ENCODE measurements at places on chromosomes 13 and 19.

- no peak for DNase-seq
Observed at GRCh38 chr13:32947411-32948276, 68.6 kb upstream of the KL start.

GRCh38 chr19:48367855-48368254 is 3.7 kb downstream of the SYNGR4 start:
- DNase-seq, result no peak

- no peak for DNase-seq
Observed at GRCh38 chr13:42071672-42072419, 23.4 kb downstream of the DGKH start.

- DNase-seq, result no peak
Observed at GRCh38 chr13:30692113-30692512, 43.2 kb upstream of the ALOX5AP start.

DNA sequence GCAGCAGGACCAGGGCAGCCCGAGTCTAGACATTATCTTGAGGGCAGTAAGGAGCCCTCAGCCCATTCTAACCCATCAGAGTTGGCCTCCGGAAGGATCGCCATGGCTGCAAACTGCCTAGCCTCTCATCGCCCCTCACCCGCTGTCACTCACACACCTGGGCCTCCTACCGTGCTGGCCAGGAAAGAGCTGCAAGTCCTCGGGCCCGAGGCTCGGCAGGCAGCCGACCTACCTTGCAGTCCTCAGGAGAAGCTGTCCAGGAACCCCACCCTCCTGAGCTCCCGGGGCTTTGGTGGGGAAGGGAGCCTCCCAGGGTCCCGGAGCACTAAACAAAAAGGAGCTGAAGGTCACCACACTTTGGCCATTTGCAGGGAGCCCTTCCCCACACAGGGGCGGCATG is 46.8 kb downstream of the CCNE1 start:
- DNase-seq, result no peak

DNA sequence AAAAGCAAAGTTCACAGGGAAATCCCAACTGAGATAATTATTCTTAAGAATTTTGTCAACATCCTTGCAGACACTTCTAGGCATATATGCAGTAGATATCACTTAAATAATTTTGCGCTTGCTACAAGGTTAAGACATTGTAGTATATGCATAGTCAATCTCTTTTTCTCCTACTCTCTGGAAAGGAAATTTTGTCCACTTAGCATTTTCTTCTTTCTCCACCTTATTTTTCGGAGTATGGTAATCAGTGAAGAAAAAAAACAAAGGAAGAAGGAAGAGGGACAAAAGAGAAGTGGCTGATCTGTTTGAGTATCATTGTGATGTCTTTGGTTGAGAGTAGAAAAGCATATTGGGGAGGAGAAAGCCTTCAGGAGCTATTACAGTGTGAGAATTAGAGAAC is 104.6 kb downstream of the LACC1 start:
- no peak for DNase-seq

GRCh38 chr13:27631156-27631555 is 9.5 kb downstream of the POLR1D start:
- DNase-seq, result no peak

DNA sequence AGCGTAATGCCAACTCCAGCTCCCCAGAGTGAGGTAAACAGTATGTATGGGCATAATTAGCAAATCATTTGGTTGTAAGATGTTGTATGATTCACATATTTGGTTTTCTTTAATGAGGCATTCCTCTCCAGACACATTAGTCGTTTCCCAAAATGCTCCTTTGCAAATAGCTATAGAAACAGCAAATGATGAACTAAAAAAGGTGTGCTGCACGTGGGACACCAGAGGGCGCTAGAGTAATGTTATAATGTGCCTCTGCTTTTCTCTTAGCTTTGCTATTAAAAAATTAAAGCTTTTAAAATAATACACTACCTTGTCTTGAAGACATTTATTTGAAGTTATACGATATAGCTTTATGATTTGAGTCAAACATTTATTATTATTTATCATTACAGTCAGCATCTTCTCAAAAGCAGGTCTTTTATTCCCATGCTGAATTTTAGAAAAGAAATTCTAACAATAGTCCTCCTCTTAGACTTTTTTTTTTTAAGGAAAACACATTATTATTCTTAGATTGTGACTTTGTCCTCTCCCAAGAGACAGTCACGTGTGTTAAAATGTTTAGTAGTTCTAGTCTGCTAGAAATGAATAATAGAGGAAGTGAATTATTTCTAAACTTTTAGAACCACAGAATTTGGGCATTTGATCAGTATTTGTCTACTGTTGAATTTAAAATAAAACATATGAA is 121.6 kb upstream of the FRY start:
- DNase-seq, result peak; percentile 20

- DNase-seq, result peak; percentile 18
Observed at GRCh38 chr19:43504426-43505185, at the start of gene PHLDB3. Gene PHLDB3, minus strand, starts transcription at chr19:43504746. Its CDS starts 628 bp downstream, at chr19:43504118.

- no peak for DNase-seq
Observed at GRCh38 chr19:28332886-28333285, 880.1 kb downstream of the UQCRFS1 start.

DNA sequence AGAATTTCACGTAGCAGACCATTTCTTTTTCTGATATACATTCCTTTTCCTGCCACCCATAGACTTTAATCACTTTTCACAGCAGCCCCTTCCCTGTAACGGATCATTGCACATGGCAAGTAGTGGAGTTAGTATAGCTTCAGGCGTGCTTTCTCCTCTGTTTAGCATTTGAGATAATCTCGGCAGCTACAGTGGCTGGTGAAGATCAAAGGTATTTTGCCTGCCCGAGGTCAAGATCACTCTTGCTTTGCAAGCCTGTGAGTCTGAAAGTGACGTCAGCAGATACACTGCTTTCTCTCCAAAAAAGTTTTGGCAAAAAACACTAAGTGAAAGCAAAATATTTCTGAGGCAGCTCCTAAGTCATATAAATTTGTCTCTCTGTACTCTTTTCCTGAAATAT is 260.0 kb downstream of the NDFIP2 start:
- no peak for DNase-seq

GRCh38 chr13:112130418-112130817 is 63.5 kb downstream of the SOX1 start:
- DNase-seq, result no peak

DNA sequence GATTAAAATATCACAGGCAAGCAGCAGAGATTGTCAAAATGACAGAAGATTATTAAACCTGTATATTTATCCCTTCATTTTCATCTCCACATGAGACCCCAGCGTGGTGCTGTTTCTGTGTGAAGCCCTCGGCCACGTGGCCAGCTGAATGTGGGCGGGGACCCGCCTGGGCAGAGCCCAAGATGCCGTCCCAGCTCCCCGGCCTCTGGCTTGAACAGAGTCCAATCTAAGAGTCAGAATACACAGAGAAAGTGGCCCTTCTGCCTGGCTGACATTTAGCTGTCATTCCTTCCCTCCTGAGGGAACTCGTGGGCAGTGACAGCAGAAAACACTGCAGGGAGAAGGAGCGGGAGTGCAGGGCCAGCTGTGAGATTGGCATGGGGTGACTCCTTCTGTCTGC is 34.9 kb upstream of the UQCRFS1 start:
- DNase-seq, result no peak

DNA sequence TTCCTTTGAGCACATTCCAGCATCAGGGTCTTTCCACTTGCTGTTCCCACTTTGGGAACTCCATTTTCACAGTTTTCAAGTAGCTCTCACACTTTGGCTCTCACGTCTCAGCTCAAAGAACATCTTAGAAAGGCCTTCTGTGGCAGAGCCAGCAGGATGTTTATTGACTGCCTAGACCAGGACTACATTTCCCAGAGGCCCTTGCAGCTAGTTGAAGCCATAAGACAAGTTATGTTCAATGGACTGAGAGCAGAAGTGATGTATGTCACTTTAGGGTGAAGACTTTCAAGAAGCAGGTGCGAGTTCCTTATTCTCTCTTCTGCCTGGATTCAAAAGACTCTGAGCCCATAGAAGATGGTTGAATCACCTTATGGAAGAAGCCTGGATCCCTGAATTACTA is 4.3 kb upstream of the HAUS5 start:
- no peak for DNase-seq

DNA sequence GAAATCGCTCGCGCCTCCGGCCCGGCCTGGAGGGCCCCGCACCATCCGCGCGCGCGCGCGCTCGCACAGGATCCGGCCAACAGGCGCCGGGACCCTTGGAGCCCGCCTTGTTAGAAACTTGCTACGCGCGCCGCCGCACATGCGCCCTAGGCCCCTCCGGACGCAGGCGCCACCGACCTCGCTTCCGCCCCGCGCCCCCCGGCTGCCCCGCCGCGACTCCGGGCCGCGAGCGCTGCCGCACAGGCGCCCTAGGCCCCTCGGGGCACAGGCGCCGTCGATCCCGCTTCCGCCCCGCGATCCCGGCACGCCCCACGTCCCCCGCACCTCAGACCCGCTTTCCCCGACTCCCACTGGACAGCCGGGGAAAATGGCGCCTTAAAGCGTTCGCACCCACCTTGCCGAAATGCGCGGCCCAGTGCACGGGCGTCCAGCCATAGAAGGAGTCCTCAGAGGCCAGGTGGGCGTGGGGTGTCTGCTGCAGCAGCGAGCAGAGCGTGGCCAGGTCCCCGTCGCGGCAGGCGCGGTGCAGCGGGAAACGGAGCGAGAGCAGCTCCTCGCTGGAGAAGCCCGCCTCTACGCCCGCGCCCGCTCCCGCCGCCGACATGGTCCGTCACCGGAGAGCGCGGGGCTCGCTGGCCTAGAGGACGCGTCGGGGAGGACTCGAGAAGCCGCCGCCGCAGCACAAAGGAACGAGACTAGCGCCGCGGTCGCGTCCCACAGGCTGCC is 375 bp downstream of the ANKRD10 start:
- peak; percentile 72 for DNase-seq

GRCh38 chr13:23552171-23552570 is 18.0 kb upstream of the TNFRSF19 start:
- DNase-seq, result no peak

GRCh38 chr13:50033725-50034124 is 18.5 kb downstream of the KCNRG start:
- no peak for DNase-seq

DNA sequence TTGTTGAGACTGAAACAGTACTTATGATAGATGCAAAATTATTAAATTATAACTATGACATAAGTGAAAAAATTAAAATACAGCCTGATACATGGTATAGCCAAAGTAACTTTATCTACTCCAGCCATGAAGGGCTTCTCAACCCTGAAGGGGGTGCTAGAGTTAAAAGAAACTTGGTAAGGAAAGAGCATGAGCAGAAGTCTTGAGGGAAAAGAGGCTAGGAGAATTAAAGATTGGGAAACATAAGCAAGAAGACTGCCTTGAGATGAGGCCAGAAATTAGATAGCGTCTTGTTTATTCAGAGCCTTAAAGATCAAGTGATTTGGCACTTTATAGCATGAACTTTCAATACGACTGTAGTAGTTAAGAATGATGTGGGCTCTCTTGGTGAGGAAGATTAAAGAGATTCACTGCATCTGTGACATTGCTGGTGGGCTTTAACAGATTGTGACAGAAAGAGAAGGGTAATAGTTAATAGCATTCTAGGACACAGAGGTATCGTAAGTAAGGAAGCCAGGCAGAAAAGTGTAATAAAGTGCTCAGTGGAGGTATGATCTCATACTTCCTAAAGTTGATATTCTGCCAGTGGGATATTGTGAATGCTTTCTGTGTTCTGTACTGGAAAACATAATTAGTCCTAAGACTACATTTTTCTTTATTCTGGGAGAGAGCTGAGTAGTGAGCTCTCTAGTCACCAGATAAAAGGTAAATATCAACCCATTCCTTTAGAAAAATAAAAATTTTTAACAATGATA is 385.4 kb upstream of the PRR20A start:
- DNase-seq, result no peak

GRCh38 chr13:34452831-34453230 is 489.2 kb upstream of the NBEA start:
- no peak for DNase-seq

DNA sequence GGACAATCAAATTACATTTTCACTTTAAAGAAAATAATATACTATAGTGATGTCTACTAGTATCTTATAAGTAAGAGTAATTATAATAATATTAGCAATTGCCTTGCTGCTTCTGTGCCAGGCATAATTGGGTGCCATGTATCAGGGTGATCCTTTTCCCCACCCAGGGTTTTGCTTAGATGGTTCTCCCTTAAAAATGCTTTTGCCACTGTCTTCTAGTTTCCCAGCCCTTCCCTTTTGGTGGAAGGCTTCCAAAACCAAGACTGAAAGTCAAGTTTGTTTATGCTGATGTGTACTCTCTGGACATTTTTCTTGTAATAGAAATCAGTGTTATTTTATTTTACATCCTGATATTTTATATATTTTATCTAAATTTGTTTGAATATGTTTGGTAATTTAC is 77.8 kb downstream of the ITGBL1 start:
- DNase-seq, result no peak

GRCh38 chr19:34454685-34455084 is 26.5 kb downstream of the UBA2 start:
- DNase-seq, result no peak

GRCh38 chr19:11519138-11519537 is 9.8 kb downstream of the ECSIT start:
- no peak for DNase-seq

- no peak for DNase-seq
Observed at GRCh38 chr19:40510526-40511115, 43.8 kb downstream of the SPTBN4 start.

GRCh38 chr13:79943346-79944023 is 397.4 kb downstream of the SPRY2 start:
- no peak for DNase-seq

- DNase-seq, result peak; percentile 34
Observed at GRCh38 chr13:113297370-113298042, 467 bp downstream of the LAMP1 start.

- DNase-seq, result no peak
Observed at GRCh38 chr13:48501705-48502104, 31.2 kb downstream of the RCBTB2 start.

DNA sequence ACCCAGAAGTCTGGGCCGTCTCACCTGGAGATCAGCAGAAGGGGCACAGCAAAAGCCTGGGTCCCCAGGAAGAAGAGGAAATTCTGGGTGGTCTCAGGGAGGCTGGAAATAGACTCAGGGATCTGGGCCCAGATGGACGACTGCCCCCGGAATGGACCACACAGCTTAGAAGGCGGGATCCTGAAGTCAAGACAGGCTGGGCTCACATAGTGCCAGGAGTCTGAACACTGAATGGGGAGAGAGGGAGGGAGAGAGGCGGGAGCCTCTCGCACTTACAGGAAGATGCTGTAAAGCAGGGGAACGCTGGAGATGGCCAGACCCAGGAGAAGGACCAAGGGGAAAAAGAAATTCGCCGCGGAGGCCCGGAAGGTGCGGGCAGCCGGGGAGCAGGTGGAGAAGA is 1.3 kb upstream of the LENG1 start:
- DNase-seq, result no peak

DNA sequence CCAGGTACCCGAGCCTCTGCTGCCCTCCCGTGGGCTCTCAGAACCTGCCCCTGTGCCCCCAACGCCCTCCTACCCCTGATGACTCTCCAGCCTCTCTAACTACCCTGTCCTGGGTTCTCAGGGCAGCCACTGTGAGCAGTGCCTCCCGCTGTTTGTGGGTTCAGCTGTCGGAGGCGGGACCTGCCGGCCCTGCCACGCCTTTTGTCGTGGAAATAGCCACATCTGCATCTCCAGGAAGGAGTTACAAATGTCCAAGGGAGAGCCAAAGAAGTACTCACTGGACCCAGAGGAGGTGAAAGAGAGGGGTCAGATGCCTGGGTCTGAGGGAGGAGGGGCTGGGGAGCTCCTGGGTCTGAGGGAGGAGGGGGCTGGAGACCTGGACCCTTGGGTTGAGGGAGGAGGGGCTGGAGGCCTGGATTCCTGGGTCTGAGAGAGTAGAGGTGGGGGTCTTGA is 20.0 kb downstream of the CNFN start:
- no peak for DNase-seq

- no peak for DNase-seq
Observed at GRCh38 chr13:79908381-79908780, 427.4 kb downstream of the NDFIP2 start.

Measured in stimulated activated CD4-positive, alpha-beta T cell treated with anti-CD3 and anti-CD28 coated beads, Interleukin-12 subunit alpha, Interleukin-12 subunit beta, amount 100 ng/mL, for 48 hours (primary cell).